ENCODE measurements at places on chromosomes 12 and 14.

GRCh38 chr14:58850011-58850410 lies 212.2 kb downstream of the DACT1 start:
- DNase-seq = no peak

GRCh38 chr14:59299731-59300130 lies 111.3 kb downstream of the DAAM1 start:
- no peak for DNase-seq

DNA sequence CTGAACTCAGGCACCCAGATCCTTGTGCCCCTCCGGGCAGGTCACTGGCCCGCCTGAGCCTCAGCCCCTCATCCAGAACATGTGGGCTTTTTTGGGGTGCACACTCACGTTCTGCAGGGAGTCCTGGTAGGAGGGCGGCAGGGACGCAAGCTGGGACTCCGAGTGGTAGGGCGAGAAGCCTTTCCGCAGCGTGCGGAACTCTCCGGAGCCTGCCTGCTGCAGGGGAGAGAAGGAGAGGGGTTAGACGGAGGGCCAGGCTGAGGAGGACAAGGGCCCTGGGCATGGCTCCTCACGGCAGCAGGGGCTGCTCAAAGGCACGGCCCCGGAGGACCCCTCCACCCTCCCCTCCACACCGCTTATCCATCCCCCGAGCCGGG lies 40.8 kb downstream of the CCNK start:
- no peak for DNase-seq

GRCh38 chr12:131929581-131930456 lies 743 bp downstream of the PUS1 start:
- DNase-seq = peak; percentile 28

GRCh38 chr12:30507576-30507975 lies 188.1 kb downstream of the IPO8 start:
- DNase-seq = no peak

- DNase-seq = no peak
Measured at GRCh38 chr14:103925316-103925715, 2.9 kb upstream of the TDRD9 start.

- no peak for DNase-seq
Measured at GRCh38 chr12:123741937-123742572, 20.0 kb upstream of the DNAH10 start.

DNA sequence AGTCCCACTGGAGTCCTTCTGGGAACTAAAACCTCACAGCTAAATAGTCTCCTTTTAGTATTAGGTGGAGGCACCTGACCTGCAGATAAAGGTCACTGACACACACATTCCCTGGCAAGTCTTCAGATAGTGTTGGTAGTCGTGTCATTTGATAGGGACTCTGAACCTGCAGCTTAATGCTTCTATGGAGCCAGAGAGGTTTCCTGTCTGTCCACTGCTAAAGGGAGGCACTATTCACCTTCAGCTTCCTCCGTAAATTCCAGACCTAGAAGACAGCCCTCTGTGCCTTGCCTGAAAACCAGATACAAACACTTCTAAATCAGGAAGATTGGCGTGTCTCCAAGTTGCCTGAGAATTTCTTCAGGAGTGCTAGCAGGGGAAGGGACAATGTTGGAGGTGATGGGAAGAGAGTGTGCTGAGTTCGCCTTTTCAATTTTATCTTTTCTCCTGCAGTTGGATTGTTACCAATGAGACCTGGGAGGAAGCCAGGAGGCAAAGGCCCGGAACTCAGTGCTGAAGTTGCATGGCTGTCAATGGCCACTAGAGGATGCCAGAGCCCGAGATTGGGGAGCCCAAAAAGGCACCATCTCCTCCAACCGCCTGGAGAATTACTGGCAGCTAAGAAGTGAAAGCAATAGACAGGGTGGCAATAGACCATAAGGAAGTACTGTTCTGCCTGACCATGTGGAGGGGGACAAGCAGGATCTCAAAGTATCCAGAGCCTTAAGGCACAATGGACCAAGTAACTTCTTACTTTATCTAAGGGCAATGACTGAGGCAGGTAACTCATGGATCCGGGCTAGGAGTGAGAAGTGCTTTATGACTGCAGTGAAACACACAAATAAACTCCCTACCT lies 81.6 kb upstream of the SCAF11 start:
- DNase-seq = peak; percentile 70

GRCh38 chr12:97556302-97556779 lies 93.7 kb downstream of the RMST start:
- DNase-seq = no peak

DNA sequence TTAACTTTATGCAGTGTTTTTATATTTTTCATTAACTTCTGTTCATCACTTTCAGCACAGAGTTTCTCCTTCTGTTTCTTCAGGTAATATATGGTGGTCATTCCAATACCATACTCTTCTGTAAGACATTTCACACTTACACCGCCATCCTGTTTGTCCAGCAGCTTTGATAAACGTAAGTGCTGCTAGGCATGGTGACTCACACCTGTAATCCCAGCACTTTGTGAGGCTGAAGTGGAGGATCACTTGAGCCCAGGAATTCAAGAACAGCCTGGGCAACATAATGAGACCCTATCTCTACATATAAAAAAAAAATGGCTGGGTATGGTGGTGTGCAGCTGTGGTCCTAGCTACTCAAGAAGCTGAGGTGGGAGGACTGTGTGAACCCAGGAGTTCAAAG lies 55.8 kb downstream of the EXOC5 start:
- no peak for DNase-seq

- no peak for DNase-seq
Measured at GRCh38 chr14:76419399-76419798, 43.5 kb downstream of the ESRRB start.

DNA sequence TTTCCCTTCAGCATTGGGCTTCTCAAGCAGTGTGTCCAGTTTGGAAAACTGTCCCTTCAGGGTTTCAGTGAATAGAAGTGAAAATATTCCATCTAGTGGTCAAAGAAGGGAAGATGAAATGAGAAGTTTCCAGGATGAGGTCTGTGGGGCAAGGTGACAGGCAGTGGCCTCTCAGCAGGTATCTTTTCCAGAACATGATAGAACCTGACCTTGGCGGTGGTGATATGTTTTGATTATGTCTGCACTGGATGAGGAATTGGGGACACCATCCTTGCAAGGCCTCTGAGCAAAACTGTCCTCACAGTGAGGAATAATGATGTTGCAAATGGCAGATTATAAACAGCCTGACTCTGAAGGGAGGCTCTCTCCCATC lies 4.7 kb downstream of the GPX2 start:
- no peak for DNase-seq

- no peak for DNase-seq
Measured at GRCh38 chr12:111359231-111359913, 9.5 kb downstream of the PHETA1 start.

- DNase-seq = no peak
Measured at GRCh38 chr12:39300799-39301198, 142.1 kb downstream of the KIF21A start.

- DNase-seq = peak; percentile 94
Measured at GRCh38 chr14:22614240-22614799, 16.2 kb downstream of the ABHD4 start.

GRCh38 chr12:92312463-92312964 lies 166.9 kb upstream of the BTG1 start:
- DNase-seq = no peak

DNA sequence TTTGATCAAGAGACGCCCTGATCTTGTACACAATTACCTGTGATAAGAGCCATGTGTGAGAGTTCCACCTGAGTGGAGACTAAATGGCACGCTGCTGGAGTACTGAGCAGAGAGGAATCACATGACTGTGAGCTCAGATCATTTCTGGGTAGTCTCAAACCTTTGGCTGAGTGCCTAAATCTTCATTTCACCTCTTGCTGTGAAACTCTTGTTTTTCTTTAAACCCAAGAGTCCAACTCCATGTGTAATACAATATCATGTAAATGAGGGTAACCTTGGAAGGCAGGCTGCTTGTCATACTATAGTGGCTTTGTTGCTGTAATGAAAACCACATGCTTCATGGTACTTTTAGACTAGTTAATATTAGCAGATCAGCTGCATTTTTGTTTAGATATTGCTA lies 156.9 kb downstream of the CAND1 start:
- DNase-seq = no peak

DNA sequence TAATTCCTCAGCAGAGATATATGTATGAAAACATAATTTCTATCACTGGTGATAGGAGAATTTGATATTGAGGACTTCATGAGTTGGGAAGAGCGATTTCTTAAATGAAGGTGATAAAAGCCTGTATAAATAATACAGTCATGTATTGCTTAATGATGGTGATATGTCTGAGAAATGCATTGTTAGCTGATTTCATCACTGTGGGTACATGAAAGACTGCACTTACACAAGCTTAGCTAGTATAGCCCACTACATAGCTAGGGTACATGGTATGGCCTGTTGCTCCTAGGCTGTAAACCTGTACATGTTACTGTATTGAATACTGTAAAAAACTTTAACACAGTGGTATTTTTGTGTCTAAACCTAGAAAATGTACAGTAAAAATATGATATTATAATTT lies 63.4 kb downstream of the ANO4 start:
- no peak for DNase-seq

GRCh38 chr12:130145731-130146130 lies 16.5 kb upstream of the FZD10 start:
- no peak for DNase-seq

GRCh38 chr14:58216544-58216943 lies 16.6 kb downstream of the ACTR10 start:
- no peak for DNase-seq

DNA sequence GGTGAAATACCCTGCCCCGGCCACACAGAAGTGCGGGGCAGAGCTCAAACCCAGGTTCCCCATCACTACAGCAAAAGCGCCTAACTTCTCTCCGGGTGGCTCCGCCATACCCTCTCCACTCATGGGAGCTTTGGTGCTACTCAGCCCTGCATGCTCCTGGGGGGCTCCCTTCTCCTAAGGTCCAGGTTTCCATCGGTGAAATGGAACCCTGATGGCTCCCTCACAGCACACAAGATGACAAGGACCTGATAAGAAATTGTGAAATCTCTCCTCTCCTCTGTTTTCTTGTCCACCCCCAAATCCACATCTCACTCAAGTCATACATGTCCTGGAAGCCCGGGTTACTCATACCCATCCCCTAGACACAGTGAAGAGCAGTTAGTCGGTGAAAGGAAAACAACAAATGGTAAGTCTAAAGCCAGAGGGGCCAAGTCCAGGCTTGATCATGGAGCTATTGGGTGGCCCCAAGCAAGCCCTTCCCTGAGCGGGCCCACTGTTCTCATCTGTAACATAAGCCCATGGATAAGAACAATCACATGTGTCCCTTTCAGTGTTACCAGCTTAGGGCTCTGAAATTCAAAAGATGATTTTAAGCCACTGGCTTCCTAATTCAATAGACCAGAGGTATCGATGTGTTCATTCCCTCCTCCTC lies 317.5 kb downstream of the BCL11B start:
- DNase-seq = no peak

GRCh38 chr12:93127582-93128331 lies 198.7 kb upstream of the EEA1 start:
- peak; percentile 60 for DNase-seq

DNA sequence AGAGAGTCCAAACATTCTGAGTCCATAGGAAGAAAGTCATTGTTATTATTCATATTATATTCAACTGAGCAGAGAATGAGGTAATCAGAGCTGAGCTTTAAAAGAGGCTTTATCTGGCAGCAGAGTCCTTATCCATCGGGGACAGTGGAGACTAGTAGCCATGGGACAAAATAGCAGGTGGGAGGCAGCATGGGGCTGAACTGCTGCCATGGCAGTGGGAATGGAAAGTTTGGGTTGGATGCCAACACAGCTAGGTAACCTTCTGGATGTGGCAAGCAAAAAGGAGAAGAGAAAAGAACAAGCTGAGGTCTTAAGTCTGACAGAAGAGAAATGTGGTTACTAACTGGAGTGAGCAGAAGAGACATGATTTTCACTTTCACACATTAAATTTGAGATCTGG lies 71.0 kb upstream of the CDKN3 start:
- no peak for DNase-seq

DNA sequence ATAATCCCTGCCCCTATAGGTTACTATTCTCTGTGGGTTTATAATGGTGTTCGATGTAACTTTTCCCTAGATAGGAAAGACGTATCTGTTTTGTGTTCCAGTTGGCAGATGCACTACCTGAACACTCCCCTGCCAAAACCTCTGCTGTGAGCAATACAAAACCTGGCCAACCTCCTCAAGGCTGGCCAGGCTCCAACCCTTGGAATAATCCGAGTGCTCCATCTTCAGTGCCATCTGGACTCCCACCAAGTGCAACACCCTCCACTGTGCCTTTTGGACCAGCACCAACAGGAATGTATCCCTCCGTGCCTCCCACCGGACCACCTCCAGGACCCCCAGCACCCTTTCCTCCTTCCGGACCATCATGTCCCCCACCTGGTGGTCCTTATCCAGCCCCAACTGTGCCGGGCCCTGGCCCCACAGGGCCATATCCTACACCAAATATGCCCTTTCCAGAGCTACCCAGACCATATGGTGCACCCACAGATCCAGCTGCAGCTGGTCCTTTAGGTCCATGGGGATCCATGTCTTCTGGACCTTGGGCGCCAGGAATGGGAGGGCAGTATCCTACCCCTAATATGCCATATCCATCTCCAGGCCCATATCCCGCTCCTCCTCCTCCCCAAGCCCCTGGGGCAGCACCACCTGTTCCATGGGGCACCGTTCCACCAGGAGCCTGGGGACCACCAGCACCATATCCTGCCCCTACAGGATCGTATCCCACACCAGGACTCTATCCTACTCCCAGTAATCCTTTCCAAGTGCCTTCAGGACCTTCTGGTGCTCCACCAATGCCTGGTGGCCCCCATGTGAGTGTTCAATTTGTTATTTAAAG lies 11.3 kb downstream of the MAPK1IP1L start:
- DNase-seq = no peak

DNA sequence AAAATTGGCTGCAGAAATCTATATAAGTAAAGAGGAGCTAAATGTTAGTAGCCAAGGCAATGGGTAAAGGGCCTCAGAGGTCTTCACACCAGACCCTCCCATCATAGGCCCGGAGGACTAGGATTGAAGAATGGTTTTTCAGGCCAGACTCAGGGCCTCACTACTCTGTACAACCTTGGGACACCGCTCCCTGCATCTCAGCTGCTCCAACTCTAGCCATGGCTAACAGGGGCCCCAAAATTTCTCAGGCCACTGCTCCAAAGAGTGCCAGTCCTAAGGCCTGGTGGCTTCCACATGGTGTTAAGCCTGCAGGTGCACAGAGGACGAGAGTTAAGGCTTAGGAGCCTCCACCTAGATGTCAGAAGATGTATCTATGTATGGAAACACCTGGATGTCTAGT lies 155.5 kb upstream of the MGAT4C start:
- DNase-seq = no peak

GRCh38 chr12:119931402-119931801 lies 54.3 kb upstream of the CIT start:
- no peak for DNase-seq

DNA sequence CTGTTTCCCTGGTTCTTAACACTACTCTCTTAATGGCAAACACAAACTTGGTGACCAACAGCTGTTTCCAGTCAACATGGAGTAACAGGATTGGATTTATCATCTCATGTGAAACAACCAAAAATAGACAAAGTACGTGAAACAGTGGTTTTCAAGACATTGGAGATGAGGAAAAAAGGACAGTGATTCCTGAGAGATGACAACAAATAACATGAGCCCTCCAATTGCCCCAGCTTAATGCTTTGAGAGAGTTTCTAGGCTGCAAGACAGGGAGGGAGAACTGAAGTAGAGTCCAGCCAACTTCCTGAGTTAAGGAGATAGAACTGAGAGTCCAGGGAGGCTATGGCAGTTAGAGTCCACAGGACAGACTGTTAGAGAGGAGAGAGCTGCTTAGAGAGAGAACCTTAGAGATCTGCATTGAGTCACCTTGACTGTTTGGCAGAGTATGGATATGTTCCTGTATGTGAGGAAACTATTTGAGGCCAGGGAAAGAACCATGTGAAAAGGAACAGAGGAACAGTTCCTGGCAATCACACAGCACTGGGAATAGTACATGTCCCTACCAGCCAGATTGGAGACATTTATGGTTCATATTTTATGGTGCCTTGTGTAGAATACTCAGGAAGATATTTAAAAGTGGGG lies 106.4 kb downstream of the PCNX1 start:
- no peak for DNase-seq
